ENCODE measurements at places on chromosomes 6 and 20.

- DNase-seq: no peak
Measured at GRCh38 chr6:4113649-4114048, 21.7 kb downstream of the ECI2 start.

- no peak for DNase-seq
Measured at GRCh38 chr6:25035512-25036435, 100.0 kb upstream of the RIPOR2 start.

GRCh38 chr6:156028335-156029131, 572.9 kb upstream of the NOX3 start:
- no peak for DNase-seq

DNA sequence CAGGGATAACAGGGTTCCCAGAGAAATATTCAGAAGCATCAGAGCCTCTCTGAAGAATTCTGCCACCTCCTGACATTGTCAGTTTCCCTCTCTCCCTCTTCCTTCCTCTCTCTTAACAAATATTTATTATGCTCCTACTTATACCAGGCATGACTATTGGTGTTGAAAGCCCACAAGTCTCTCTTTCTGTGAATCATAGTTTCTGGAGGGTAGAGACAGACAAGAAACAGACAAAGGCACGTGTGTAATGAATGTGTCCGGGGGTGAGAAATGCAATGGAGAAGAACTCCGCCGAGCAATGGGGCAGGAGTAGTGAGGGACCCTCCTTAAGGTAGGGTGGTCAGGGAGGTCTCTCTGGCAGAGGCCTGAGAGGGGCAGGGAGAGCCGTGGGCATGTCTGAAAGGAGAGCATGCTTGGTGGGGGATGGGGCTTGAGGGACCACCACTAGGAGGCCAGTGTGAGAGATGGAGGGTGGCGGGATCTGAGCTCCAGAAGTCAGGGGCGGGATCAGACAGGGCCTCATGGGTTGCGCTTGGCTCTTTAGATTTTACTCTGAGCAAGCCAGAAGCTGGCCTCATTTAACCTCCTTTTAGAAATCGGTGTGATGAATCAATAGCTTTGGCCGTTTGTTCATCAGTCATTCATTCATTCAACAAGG, 57.3 kb downstream of the EYA2 start:
- no peak for DNase-seq
